ENCODE measurements at places on chromosomes 4 and X.

DNA sequence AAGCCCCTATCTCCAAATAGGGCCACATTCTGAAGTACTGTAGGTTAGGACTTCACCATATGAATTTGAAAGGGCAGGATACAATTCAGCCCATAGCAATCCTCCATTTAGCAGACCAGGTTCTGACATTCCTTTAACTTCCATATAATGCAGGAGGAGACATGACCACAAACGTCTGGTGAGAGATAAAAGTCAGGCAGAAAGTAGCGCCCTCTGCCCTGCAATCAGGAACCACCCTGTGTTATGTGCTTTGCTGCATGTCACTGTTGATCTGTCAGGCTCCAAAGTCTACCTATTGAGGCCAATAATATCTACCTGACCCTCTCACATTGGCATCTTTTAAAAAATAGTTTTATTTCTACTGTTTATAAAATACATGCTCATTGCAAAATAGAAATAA is 30.2 kb upstream of the SEPSECS start:
- no peak for DNase-seq

- no peak for DNase-seq
Observed at GRCh38 chrX:129654652-129655546, at the start of gene APLN. Gene APLN, minus strand, starts transcription at chrX:129654956. Its CDS starts 326 bp downstream, at chrX:129654630.

- no peak for DNase-seq
Observed at GRCh38 chr4:7322166-7322991, 112.4 kb downstream of the PSAPL1 start.

DNA sequence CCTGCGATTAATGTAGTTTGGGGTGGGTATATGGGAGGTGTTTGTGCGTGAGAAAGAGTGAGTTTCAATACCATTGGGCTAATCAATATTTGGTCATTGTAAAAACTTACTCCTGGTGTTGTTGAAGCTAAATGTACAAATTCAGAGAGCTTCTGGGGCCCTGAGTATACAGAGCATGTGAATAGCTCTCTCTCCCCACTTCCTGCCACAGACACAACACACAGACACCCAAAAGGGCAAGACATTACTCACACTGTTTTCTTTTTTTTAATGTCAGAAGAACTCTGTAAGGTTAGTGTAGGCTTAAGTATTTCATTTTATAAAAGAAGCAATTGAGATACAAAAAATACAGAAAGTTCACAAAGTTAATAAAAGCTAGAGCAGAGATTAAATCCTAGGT is 151.3 kb upstream of the KCNIP4 start:
- peak; percentile 27 for DNase-seq

GRCh38 chr4:163161536-163162205 is 5.0 kb downstream of the NAF1 start:
- DNase-seq: peak; percentile 28

DNA sequence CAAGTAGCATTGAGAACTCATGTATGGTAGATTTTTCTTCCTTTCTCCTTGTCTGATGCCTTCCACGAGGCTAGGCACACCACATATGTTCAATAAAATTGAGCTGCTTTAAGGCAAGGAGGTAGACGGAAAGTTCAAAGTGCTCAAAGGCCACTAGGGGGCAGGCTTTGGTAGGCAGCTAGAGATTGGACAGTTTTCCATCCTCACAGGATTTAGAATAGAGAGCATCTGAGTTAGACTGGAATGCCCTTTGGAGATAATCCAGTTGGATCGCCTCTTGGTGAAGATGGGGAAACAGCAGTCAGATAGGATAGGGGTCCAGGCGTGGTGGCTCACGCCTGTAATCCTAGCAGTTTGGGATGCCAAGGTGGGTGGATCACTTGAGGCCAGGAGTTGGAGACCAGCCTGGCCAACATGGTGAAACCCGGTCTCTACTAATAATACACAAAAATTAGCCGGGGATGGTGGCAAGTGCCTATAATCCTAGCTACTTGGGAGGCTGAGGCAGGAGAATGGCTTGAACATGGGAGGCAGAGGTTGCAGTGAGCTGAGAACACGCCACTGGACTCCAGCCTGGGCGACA is 30.4 kb downstream of the ELF4 start:
- DNase-seq: peak; percentile 41

DNA sequence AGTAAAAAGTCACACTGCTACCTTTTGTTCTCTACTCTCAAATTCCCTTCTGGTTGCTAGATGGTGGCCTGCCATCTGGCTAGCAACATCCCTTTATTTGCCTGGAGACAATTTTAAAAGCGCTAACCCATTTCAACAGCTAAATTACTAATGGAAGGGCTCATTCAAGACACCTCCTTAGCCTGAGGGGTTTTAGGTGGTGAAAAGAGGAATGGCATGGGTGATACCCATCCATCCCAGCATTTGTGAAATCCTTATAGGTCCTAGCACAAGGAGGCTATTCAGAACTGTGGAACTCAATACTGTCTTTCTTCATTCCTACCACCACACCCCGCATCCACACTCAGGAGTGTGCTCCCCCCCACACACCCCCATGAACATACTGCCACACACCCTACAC is 33.5 kb downstream of the ARHGEF9 start:
- no peak for DNase-seq

- DNase-seq: no peak
Observed at GRCh38 chr4:19958848-19959247, 292.9 kb upstream of the SLIT2 start.

- no peak for DNase-seq
Observed at GRCh38 chr4:122679946-122680345, 52.6 kb upstream of the BBS12 start.

GRCh38 chr4:36280555-36280954 is 861 bp upstream of the DTHD1 start:
- DNase-seq: peak; percentile 9

- no peak for DNase-seq
Observed at GRCh38 chrX:129534816-129535578, 5.1 kb upstream of the OCRL start.

GRCh38 chr4:40247350-40247749 is 50.5 kb downstream of the RHOH start:
- no peak for DNase-seq

GRCh38 chrX:132023896-132024386 is 839 bp downstream of the STK26 start:
- DNase-seq: no peak

GRCh38 chr4:123653236-123653635 is 256.6 kb downstream of the SPRY1 start:
- DNase-seq: no peak

DNA sequence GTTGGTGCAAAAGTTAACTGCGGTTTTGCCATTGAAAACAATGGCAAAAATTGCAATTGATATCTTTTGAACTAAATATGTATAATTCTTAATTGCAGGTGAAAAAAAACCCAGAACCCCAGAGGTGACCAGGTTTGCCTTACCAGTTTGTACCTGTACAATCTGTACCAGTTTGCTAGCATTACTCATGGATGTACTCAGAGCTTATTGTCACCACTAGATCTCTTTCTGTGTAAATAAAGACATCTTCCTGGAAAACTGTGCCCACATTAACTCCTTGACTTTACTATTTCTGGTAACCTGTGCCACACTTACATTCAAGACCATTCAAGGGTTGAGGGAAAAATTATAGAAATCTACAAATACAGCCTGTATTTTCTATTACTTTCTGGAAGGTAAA is 139.7 kb downstream of the ELOVL6 start:
- DNase-seq: no peak

DNA sequence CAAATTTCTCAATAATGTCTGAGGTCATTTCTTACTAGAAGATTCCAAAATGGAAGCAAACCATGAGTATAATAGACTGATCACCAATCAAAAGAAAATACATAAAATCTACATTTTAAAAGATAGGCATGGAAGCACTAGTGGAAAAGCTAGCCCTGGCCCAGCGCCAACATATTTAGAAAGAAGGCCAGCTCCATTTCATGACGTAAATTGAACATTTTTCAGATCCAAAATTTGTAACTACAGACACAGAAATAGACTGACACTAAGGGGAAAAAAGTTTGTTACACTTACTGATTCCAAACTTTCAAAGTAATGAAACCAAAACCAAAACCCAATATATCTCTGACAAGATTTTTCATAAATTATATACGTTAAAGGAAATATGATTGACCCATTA is 117.7 kb downstream of the ADAMTS3 start:
- no peak for DNase-seq

- DNase-seq: peak; percentile 13
Observed at GRCh38 chrX:14039344-14039743, 9.7 kb upstream of the GEMIN8 start.

- no peak for DNase-seq
Observed at GRCh38 chrX:41468647-41469323, 21.6 kb downstream of the NYX start.

DNA sequence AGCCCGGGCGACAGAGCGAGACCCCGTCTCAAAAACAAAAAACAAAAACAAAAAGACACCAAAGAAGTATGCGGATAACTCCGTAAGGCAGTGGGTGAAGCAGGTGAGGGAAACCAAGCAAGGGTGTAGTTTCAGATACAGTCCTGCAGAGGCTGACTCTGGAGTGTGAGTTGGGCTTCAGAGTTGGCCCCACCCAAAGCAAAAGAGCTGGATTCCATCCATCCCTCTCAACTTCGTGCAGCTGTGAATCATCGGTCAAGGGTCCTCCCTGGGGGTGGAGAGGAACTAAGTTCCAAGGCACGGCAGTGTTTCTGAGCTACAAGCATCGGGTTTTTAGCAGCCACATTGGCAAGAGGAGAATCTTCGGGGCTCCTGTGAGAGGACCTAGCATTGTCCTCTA is 43.9 kb upstream of the FAM9A start:
- DNase-seq: no peak

GRCh38 chr4:7462509-7462971 is 27.8 kb upstream of the PSAPL1 start:
- DNase-seq: peak; percentile 6

DNA sequence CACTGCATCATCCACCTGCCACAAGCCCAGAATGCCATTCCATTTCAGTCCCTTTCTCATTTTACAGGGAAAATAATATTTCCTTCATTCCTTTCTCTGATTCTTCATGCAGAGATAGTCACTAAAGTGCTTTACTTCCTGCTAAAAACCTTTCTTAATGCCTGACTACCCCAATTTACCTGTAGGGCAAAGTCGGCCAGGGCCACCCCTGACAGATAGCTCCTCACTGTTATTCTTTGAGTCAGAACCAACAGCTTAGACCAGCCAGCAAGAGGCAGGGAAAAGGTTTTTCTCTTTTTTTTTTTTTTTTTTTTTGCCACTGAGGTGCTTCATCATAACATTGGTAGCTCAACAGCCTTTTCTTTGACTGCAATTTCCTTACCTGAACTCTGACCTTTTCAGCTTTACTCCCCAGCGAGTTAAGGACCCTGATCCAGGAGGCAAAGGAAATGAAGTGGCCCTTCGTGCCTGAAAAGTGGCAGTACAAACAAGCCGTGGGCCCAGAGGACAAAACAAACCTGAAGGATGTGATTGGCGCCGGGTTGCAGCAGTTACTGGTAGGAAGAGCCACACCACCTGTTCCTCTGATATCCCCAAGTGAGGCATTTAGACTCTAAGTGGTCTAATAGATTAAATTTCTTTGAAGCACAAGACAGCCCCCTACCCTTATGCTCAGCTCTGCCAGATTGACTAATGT is 85.0 kb downstream of the ALPK1 start:
- no peak for DNase-seq

- no peak for DNase-seq
Observed at GRCh38 chr4:151407466-151408379, 1.3 kb upstream of the FHIP1A start.

DNA sequence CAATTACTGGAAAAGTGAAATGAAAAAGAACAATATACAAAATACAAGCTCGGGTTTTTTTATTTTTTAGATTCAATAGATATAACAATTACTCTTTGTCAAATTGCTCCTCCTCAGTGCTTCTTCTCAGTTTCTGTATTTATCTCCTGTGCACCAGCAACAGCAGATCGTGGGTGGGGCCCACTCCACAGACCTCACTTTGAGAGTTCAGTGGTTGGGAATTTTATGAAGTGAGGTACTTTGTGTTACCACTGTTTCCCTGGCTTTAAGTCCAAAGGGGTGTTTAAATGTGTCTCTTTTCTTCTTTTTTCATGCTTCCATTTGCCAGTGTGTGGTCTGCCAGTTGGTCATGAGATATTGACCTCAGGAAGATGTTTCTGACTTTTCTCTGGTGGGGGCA is 54.4 kb downstream of the KIT start:
- DNase-seq: no peak

- DNase-seq: no peak
Observed at GRCh38 chr4:127491571-127491970, 141.2 kb upstream of the INTU start.

DNA sequence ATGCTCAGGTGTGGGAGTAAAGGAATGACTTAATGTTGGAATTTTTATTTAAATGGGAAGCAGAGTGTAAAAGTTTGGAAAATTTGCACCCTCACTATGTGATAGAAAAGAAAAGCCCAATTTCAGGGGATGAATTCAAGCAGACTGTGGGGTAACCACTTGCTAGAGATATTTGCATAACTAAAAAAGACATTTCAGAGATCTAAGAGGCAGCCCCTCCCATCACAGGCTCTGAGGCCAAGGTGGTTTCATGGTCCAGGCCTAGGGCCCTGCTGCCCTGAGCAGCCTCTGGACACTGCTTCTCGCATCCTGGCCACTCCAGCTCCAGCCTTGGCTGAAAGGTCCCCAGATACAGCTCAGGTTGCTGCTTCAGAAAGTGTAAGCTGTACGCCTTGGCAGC is 5.9 kb upstream of the XPNPEP2 start:
- DNase-seq: no peak

GRCh38 chrX:18582910-18583493 is 88.9 kb downstream of the RS1 start:
- DNase-seq: no peak

GRCh38 chrX:152600853-152601633 is 36.7 kb upstream of the GABRQ start:
- no peak for DNase-seq

GRCh38 chr4:11710453-11711093 is 281.9 kb upstream of the HS3ST1 start:
- DNase-seq: peak; percentile 17

DNA sequence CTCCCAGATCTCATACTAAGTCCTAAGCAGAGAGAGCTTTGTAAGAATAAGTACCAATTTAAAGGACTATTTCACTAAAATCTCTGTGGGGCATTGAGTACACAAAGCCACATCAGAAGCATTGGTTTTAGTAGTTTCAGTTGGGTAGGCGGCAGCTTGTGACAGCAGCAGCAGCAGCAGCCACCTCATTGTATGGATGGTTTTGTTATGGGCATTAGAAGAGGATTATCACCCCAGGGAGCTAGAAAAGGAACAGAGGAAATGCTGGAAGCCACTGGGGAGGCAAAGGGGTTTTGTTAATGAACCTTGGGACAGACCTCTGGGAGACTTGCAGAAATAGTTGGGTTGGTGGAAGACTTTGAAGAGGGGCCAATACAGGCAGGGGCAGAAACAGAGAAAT is 93.9 kb upstream of the FRMPD3 start:
- DNase-seq: no peak

DNA sequence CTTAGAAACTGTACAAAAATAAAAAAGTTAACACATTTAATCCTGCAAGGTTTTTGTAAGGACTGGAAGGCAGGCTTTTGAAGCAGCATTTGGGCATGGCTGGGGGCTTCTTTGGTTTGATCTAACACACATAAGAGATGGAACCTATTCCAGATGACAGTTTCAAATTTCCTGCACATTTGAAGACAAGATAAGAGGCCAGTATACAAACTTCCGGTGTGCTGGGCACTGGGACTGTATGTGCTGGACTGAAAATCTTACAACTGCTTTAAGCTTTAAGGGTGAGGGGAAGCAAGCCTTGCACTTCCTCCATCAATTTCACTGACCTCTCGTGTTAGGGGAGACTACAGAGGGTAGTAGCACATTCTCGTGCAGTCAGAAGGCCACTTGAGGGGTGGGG is 122.9 kb downstream of the AMMECR1 start:
- DNase-seq: no peak
